ENCODE measurements at places on chromosomes 1 and 21. TPM values are rescaled to one million over a fixed set of nuclear protein-coding genes. Genes with fewer than 3 reads are reported as not detected.

GRCh38 chr1:44390277-44390676, 14.8 kb upstream of the RNF220 start:
- DNase-seq: no peak

The OR6K2 gene
- total RNA-seq: not detected

- no peak for DNase-seq
Observed at GRCh38 chr1:44079566-44079965, 39.1 kb upstream of the KLF17 start.

DNA sequence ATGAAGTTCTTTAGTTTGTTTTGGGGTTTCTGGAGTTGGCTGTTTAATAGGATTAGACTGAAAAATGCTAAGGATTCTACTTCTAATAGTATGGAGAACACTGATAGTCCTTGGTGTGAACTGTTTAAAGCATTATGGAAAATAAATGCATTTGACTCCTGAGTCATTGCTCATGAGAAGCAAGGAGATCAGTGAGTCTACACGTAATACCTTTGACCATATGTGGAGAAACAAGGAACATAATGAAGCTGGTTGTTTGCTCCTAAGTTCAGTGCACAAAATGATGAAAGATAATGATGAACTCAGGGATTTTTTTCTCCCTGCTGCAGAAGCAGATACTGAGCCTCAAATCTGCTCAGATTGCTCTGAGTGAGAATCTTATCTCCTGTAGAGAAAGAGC, 158.9 kb upstream of the COL11A1 start:
- DNase-seq: no peak

DNA sequence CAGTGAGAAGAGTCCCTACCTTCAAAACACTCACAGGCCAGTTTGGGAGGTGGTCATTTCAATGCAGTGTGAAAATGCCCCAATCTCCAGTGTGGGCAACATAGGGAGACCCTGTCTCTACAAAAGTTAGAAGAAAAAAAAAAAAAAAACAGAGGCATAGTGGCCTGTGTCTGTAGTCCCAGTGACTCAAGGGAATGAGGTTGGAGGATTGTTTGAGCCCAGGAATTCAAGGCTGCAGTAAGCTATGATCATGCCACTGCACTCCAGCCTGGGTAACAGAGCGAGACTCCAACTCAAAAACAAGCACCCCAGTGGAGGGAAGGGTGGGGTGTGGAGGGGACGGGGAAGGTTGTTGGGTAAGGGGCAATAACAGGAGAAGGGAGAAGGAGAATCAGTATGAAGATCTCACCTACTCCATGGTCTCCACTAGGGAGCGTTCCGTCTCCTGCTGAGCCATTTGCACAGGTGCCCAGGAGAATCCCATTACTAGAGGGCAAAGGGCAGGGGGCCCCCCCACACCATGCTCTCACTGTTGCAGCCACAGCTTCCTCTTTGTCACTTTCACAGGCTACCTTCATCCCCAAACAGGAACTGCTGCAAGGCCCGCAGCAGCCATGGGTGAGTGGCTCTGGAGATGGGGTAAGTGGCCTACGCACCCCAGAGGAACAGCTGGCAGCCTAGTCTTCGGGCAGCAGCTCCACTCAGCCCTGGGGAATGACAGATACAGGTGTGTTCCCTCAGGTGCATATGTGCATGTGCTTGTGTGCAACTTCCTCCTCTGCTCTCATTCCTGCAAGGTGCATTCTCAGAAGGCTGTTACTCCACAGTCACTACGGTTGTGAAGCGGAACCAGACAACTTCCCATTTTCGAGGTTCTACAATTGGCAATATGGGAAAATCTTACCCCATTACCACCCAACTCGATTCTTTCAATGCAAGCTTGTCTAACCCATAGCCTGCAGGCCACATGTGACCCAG, 87.9 kb upstream of the LYST start:
- DNase-seq: no peak

DNA sequence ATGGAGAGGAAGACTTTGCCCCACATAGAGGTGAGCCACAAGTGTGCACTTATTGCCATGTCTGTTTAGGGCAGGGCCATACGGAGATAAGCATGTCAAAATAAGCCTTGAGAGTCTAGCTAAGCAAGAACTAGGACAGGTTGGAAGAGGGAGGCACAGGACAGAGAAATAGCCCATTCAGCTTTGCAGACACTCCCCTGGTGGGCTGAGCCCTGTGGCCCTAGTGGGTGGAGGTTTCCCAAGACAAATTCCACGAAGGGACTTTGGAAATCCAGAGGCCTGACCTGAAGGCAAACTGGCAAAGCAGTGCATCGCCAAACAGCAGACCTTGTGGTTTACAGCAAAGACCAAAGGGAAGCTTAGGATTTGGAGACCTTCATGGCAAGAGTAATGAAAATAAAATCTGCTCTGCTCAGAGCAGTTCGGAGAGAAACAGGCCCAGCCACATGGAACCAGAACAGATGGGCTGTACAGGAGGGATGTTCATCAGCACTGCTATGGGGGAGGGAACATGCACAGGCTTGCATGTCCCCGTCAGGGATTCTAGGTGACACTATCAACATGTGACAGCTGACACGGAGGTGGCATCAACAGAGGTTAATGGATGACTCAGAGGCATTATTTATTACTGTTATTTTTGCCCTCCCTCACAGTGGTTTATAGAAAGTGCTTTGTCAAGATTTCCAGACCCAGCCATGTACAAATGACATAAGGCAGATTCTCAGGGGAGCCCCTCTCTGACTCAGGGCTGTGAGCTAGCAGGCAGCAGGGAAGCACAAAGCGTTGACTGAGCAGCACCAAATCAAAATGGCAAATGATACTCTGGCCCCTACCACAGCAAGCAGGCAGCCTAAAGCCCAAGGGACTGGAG, 90.1 kb upstream of the IRF2BP2 start:
- peak; percentile 87 for DNase-seq

The VSIG8 gene
- total RNA-seq: not detected

The LEPR gene
- total RNA-seq: 4.1 TPM

DNA sequence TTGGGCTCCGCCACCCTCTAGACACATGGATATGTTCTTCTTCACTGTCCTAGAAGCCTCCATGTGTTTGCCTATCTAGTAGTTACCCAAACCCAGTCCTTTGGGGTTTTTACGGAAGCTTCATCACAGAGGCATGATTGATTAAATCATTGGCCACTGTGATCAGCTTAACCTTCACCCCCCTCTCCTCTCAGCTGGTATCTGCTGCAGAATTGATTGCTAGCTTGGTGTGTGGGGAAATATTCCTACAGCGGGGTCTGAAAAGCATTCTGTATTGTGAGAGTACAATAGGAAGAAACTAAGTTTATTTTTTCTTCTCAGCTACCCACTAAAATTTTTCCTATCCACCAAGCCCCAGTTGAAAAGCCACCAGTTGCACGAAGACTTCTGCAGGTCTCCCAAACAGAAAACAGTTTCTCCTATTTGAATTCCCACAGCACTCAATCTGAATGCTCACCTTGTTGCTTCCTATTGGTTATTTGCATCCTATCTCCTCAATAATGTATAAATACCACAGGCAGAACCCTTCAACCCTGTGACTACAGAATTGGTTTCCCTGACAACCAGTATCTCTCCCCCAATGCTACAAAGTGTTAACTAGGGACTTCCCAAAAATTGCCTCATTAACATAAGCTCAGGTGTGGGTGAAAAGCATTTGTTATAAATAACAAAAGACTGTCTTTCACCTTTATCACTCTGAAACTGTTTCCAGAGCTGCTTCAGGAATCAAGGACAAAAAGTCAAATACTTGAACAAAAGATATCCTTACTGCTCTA, 9.3 kb upstream of the VANGL1 start:
- no peak for DNase-seq

The TEDDM1 gene
- not detected for total RNA-seq

- no peak for DNase-seq
Observed at GRCh38 chr21:33293811-33294216, 27.6 kb downstream of the IL10RB start.
